H1 (cell line): ENCODE measurements at places on chromosomes 3 and 15. TPM values are rescaled to one million over a fixed set of nuclear protein-coding genes. Genes with fewer than 3 reads are reported as not detected.

DNA sequence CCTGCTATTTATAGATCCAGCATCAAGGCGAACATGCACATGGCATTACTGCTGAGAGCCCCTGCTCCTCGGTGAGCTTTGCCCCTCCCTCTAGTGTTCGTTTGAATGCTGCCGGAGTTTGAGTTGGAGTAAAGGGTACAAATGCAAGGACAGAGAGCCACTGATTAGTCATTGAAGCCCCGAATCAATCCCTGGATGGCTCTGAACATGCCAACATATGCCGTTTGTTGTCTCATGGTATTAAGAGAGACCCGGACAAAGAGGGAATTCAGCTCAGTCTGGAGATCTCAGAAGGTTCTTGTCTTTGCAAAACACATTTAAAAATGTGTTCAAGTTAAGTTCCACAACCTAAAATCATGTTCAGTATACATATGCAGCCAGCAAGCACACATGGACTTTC, 789.2 kb upstream of the NR2F2 start:
- no peaks in the 10 kb centered on the region for H3K27me3 ChIP-seq
- H3K4me3 ChIP-seq, result no peak overlapping the region
- DNase-seq, result no peak
- no peaks in the 10 kb centered on the region for H3K4me1 ChIP-seq
- no peaks in the 10 kb centered on the region for H3K36me3 ChIP-seq
- no peak overlapping the region for H3K27ac ChIP-seq

GRCh38 chr15:73273181-73274002, 95.4 kb downstream of the HCN4 start:
- no peak overlapping the region for H3K4me3 ChIP-seq
- H3K27ac ChIP-seq, result no peak overlapping the region
- peaks cover 14% of the 10 kb centered on the region for H3K36me3 ChIP-seq
- peak; percentile 67 for DNase-seq

DNA sequence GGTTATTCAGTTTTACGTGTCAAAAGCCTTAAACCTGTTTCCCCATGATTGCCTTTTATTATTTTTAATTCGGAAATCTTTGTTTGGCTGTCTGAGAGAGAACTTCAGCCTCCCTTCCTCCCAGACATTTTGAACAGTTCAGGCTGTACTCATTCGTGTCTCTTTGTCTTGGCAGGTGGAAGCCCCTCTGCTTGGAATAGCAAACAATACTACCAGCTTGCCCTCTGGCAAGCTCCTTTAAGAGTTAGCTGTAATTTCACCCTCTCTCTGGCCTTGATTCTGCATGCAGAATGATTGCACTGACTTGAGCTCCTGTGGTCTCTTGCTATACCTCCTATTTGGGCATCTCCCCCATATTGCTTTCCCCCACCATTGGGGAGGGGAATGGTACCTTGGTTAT, 11.7 kb downstream of the IGF1R start:
- H3K4me1 ChIP-seq, result peaks cover 8% of the 10 kb centered on the region
- no peaks in the 10 kb centered on the region for H3K27me3 ChIP-seq
- no peak overlapping the region for H3K27ac ChIP-seq
- H3K4me3 ChIP-seq, result no peak overlapping the region
- H3K36me3 ChIP-seq, result no peaks in the 10 kb centered on the region
- no peak for DNase-seq

DNA sequence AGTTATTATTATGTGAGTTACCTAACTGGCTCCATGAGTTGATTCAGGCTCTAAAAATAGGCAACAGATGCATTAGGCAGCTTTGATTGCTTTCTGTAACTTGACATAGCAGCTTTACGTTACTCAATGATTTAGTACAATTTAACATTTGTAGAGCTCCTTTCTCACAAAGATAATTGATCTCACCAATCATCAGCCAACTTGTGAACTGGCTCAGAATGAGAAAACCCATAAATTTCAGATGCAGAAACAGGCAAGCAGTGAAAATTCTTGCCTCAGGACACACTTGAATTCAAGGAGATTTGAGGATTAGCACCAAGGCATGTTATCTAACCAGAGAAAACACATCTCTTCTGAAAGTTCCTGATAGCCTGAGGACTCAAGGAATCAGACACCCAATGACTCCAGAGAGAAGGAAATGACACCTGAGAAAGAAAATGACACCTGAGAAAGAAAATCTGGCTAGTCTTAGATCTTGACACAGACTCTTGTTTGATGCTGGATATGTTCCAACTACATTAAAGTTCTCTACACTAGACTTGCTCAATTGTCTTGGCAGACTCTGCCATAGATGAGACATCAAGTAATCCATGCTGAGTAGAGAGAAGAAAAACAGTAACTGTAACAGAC, 315.1 kb upstream of the CBLB start:
- no peak overlapping the region for H3K27ac ChIP-seq
- no peaks in the 10 kb centered on the region for H3K4me1 ChIP-seq
- DNase-seq, result no peak
- H3K27me3 ChIP-seq, result no peaks in the 10 kb centered on the region
- H3K4me3 ChIP-seq, result no peak overlapping the region

DNA sequence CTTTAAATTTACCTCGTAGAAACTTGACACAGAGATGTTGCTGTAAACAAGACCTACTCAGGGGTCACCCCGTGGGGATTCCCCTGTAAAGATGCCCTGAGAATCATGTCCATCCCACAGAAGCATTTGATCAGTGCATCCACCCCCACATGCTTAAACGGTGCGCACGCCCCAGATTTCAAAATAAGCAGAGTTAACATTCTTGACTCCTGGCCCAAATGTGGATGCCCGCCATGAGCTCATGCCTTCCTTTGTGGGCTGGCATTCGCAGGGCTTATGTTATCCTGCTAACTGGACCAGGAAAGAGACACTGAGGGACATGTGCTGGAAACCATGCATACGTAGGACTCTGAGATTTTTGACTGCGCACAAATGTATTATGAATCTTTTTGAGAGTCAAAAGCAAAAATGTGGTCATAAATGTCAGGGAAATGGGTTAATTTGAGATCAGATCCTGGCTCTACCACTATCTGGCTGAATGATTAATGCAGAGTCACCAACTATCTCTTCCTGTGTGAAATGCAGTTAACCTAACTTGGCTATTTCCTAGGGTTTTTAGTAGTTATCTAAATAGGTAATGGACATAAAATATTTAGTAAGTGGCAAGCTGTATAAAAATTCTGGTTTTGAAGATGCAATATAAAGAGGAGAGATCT, 9.1 kb upstream of the TP63 start:
- DNase-seq, result no peak
- no peak overlapping the region for H3K27ac ChIP-seq
- H3K36me3 ChIP-seq, result no peaks in the 10 kb centered on the region
- H3K4me1 ChIP-seq, result no peaks in the 10 kb centered on the region

DNA sequence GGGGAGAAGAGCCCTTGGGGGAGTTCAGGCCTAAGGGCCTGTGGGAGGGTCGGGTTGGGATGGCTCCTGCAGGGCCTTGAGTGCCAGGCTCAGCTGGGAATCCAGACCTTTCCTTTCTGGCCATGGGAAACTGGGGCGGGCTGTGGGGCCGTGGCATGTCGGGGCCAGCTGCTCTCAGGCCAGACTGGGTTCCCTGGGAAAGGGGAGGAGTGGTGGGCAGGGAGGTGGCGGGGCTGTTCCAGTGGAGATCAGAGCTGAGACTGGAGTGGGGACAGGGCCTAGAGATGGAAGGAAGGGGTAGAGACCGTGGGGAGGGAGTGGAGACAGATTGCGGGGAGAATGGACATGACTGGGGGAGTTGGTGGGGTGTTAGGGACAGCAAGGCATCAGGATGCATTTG, 20.3 kb downstream of the FBLN2 start:
- H3K4me3 ChIP-seq, result no peak overlapping the region
- no peak overlapping the region for H3K27ac ChIP-seq
- no peak for DNase-seq
- no peaks in the 10 kb centered on the region for H3K27me3 ChIP-seq

DNA sequence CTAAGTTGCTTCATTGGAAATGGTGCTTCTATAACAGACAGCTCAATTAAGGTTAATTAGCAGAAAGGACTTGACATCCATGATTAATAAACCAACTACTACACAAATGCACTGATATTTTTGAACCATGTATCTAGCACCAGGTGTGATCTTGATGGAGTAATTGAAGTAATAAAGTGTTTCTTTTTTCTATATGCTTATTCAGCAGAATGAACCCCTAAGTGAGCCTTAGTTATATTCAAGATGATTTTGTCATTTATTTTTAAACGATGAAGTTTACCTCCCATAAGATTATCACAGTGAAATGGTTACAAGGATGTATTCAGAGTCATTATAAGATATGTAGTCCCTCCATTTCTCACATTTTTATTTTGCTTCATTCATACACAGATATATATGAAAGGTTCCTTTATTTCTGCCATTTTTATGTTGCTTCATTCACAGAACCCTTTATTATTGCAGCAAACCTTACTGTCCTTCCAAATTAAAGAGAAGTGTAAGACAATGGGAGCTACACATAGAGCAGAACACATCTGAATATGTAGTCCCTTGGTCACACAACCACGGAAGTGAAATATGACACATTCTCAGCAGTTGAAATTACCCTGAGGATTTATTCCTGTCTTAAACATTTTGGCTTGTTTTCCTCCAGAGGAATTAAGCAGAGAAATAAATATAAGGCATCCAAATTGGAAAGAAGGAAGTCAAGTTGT, 295.0 kb downstream of the RAP2B start:
- DNase-seq, result no peak
- no peak overlapping the region for H3K27ac ChIP-seq
- no peaks in the 10 kb centered on the region for H3K27me3 ChIP-seq
- no peak overlapping the region for H3K4me3 ChIP-seq
- no peaks in the 10 kb centered on the region for H3K4me1 ChIP-seq

GRCh38 chr15:70492240-70493177, 270.8 kb downstream of the UACA start:
- no peak for DNase-seq
- H3K27me3 ChIP-seq, result no peaks in the 10 kb centered on the region
- no peaks in the 10 kb centered on the region for H3K36me3 ChIP-seq

- no peak for DNase-seq
- H3K4me3 ChIP-seq, result no peak overlapping the region
- no peak overlapping the region for H3K27ac ChIP-seq
- H3K27me3 ChIP-seq, result no peaks in the 10 kb centered on the region
These were observed 136.2 kb downstream of the ZPLD1 start for GRCh38 chr3:102571006-102571405.

DNA sequence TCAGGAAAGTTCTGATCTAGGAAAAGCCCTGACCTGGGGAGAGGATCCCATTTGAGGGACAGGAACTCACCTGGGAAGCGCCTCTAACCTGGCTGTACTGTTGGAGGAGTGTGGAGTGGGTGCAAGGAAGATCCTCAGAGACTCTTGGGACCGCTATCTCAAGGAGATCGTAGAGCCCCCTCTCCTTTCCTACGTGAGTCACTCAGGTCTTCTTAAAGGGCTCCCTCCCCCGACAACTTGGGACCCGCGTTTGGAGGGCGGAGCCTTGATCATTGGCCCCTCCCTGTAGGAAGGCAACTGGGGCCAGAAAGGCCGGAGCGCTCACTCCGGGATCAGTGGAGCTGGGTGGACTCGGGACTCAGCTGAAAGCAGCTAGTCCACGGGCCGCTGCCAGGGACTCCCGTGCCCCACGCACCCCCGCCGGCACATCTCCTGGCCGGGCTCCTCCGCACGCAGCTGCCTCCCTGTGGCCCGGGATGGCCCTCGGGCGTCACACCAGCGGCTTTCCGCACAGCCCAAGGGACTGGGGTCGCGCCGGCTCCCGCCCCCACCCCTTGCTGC, 520 bp downstream of the SLC26A6 start:
- peaks cover 29% of the 10 kb centered on the region for H3K36me3 ChIP-seq
- DNase-seq, result peak; percentile 79
- H3K27ac ChIP-seq, result peak overlapping the region; percentile 35; the same call in 1 of the 2 replicates
- H3K4me3 ChIP-seq, result peak overlapping the region; percentile 84

GRCh38 chr3:29642393-29643033, 361.6 kb downstream of the RBMS3 start:
- no peak overlapping the region for H3K27ac ChIP-seq
- H3K4me3 ChIP-seq, result no peak overlapping the region
- no peak for DNase-seq
- H3K4me1 ChIP-seq, result no peaks in the 10 kb centered on the region; the same call in 1 of the 2 replicates

DNA sequence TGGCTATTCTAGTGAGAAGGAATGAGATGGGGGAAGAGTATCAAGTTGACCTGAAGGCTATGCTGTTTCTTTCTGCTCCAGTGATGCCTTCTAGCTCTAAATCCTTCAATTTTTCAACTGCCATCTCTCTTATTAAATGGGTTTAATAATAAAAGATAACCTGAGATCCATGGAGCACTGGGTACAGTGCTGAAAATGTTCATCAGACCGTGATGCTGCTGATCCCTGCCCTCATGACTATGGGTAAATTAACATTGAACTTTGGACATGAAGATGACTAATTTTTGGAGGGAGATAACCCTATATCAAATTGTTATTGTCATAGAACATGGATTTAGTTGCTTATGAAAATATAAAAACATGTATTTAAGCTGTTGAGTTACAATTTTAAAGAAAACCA, 27.7 kb upstream of the SLC2A2 start:
- DNase-seq, result no peak
- no peak overlapping the region for H3K27ac ChIP-seq
- H3K4me3 ChIP-seq, result no peak overlapping the region
- H3K4me1 ChIP-seq, result no peaks in the 10 kb centered on the region

DNA sequence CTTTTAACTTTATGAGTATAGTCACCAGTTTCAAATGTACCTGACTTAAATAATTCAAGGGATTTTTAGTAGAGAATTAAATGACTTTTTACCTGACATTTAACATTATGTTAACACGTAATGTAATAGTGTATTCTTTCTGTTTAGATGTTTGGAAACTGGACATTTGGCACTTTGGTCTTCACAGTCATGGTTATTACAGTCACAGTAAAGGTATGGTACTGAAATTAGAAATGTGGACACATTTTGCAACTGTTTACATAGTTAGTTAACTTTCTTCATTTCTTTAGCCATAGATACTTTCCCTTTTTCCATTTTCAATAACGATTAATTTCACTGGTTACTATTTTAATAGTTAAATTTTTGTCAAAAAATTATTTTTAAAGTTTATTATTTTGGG, 83.8 kb downstream of the DCUN1D1 start:
- H3K27ac ChIP-seq, result no peak overlapping the region
- DNase-seq, result no peak
- no peaks in the 10 kb centered on the region for H3K4me1 ChIP-seq
- H3K4me3 ChIP-seq, result no peak overlapping the region

GRCh38 chr3:13768453-13768852, 111.4 kb downstream of the WNT7A start:
- peaks cover 7% of the 10 kb centered on the region for H3K4me1 ChIP-seq
- H3K36me3 ChIP-seq, result no peaks in the 10 kb centered on the region
- no peaks in the 10 kb centered on the region for H3K27me3 ChIP-seq
- DNase-seq, result no peak

ZNF774 gene
- total RNA-seq, result 2.3 and 2.6 TPM in 2 replicates

RBPMS2 gene
- total RNA-seq, result 238 and 243 TPM in 2 replicates

GASK1A gene
- total RNA-seq, result 7.9 and 11.5 TPM in 2 replicates

CADPS gene
- 10.2 and 11.7 TPM in 2 replicates for total RNA-seq

ISL2 gene
- total RNA-seq, result 0.33 and 0.99 TPM in 2 replicates

C3orf85 gene
- not detected in 2 replicates for total RNA-seq

TP63 gene
- 0.06 TPM in 1 of 2 replicates, not detected in the other for total RNA-seq

WDR6 gene
- 180 and 187 TPM in 2 replicates for total RNA-seq

NAALADL2 gene
- 0.22 and 0.69 TPM in 2 replicates for total RNA-seq

LYZL4 gene
- not detected in 2 replicates for total RNA-seq

GATM gene
- 10.0 and 10.2 TPM in 2 replicates for total RNA-seq

HDAC11 gene
- 7.4 and 7.5 TPM in 2 replicates for total RNA-seq
